ENCODE measurements at places on chromosomes 2 and 18.

DNA sequence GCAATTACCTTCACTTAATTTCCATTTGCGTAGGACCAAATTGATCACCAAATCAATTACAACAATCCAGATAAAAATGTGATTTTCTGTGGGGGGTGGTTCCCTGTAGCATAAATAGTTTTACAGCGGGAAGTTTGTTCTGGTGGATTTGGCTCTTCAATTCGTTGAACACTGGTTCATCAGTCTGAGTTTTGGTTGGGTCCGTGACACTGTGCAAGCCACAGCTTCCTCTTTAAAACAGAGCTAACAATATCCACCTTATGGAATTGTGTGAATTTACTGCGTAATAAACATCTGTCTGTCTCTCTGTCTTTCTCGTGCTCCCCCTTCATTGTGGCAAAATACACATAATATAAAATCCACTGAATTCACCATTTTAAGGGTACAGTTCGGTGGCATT, 310.8 kb downstream of the TGIF1 start:
- DNase-seq: no peak

DNA sequence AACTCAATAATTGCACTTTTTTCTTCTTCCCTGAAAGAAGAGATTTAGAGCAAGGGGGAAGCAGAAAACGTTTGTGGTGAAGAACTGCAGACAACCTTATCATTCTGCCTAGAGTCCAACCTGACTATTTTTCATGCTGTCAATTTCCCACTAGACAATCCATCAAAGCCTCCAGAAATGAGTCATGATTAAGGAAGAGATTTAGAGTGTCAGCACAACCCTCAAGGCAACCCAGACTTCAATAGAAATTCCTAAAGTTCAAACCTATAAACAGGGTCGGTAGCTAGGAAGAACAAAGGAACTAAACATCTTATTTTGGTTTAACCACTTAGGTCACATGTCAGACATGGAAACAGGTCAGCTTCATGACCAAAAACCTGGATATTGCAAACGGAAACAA, 86.9 kb downstream of the SLC25A12 start:
- no peak for DNase-seq

DNA sequence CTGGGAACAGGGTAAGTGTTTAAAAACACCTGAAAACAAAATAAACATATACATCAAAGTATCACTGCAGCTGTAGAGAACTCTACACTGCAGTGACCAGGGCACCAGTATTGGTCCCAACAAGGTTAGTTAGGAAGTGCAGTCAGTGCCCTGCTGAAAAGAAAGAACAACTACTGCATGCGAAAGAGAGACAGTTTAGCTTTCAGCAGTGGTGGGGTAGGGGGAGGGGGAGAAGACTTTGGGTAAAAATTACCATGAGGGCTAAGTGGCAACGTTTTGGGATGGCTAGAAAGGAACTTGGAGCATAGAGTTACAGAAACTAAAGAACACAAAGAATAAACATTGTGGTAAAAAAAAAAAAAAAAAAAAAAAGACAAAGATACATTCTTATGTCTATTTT, 112.1 kb downstream of the UPP2 start:
- no peak for DNase-seq

GRCh38 chr2:49265471-49265870, 111.2 kb upstream of the FSHR start:
- DNase-seq: no peak

DNA sequence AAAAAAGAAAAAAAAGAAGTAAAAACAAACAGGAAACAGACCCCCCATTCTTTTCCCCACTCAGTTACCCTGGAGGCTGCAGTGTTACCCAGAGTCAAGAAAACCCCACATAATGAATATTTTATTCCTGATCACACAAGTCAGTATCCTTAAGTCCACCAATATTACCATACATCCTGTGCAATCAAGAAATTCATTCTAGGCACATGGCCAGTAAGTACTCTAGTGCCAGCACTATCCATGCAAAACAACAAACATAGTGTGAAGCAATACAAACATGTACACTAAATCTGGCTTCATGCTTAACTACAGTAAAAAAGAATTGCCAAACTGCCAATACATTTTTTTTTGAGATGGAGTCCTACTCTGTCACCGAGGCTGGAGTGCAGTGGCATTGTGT, 111.6 kb downstream of the FAM168B start:
- DNase-seq: no peak

GRCh38 chr2:64298161-64298560, 153.9 kb upstream of the PELI1 start:
- DNase-seq: no peak

- DNase-seq: no peak
Observed at GRCh38 chr2:71613403-71613952, 160.1 kb downstream of the DYSF start.

DNA sequence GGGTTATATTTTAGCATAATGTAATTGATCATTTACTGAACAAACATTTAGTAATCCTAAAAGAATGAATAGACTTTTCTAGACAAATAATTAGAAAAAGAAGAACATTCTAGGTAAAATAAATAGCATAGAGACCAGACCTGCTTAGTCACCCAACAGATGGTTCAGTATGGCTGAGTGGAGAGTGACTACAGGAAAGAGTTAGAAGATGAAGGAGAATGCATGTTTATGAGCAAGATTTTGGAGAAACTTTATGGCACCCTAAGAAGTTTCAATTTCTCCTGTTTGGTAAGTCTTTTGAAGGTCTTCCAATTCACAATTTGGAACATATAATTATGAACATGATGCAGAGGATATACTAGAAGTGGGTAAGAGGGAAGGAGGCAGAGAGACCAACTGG, 32.9 kb downstream of the FAP start:
- DNase-seq: no peak

GRCh38 chr18:22167091-22167470, 2.3 kb upstream of the GATA6 start:
- DNase-seq: no peak

GRCh38 chr2:58594175-58594574, 353.1 kb upstream of the FANCL start:
- DNase-seq: peak; percentile 7

- no peak for DNase-seq
Observed at GRCh38 chr2:1446301-1446700, 33.0 kb downstream of the TPO start.

DNA sequence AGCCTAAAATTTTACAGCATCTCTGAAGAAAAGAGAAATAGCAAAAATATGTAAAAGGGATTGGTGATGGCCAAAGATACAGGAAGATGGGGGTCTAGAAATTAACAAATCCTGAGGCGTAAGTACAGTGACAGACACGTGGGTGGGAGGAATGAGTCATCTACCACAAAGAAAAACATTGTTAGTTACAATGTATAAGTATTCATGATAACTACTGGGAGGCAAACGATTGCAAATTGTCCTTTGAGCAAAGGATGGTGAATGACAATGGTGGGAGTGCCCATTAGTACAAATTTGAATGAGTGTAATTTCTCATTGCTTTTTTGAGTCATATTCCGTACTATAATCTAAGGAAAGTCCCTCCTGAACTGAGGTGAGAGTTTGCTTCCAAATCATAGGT, 809.0 kb upstream of the FAM98A start:
- DNase-seq: no peak

- DNase-seq: no peak
Observed at GRCh38 chr2:200322607-200323006, 16.1 kb downstream of the SPATS2L start.

GRCh38 chr2:85783796-85784195, 30.0 kb downstream of the ATOH8 start:
- DNase-seq: no peak

DNA sequence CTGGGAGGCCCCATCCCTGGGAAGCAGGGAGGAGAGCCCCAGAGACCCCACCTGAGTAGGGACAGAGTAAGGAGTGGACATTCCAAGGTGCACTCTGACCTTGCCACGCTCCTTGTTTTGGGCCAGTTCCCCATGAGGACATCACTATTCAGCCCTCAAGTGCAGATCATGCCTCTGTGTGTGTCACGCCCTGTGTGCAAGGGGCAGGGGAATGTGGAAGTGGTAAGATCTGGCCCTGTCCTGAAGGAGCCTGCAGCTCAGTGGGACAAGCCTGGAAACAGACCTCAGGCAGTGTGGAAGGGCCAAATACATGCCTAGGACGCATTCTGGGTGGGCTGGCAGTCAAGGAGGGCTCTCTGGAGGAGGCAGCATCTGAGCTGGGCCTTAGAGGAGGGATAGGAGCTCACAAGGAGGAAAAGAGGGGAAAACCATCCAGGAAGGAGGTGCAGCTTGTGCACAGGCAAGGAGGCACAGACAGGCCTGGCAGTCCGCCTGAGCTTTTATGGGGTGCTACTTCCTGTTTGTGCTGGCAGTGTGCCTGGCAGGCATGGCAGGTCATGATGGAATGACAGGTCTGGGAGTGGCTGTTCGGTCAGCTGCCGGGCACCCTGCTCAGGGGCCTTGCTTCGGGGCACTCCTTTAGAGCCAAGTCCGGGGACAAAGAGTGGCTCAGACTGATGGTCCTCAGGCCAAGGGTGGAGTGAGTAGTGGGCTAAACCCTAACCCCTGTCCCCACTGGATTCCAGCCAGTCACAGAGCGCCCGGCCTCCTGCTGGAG, 3.3 kb downstream of the KLHL30 start:
- DNase-seq: no peak

- no peak for DNase-seq
Observed at GRCh38 chr2:39772086-39772811, 6.8 kb downstream of the THUMPD2 start.

GRCh38 chr2:44450082-44450481, 88.3 kb downstream of the CAMKMT start:
- DNase-seq: no peak

DNA sequence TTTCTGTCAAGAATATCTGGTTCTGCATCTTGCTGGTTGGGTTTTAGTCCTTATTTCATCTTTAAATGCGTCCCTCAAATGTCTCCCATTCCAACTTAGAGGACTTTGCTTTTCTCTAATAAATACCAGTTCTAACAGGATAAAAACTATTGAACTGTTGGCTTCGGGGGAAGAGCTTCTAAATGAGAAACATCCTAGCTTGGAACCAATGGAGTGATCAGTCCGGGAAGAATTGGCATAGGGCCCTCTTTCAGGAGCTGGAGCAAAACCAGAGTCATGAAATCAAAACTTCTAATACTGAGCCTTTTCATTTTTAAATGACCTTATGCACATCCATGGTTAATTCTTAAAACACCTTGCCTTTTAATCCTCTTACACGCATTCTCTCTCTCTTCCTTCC, 401.6 kb upstream of the SMIM21 start:
- DNase-seq: no peak

- DNase-seq: no peak
Observed at GRCh38 chr2:70145851-70146739, 44.7 kb downstream of the C2orf42 start.

GRCh38 chr18:9822587-9823185, 63.1 kb upstream of the TXNDC2 start:
- DNase-seq: no peak

- no peak for DNase-seq
Observed at GRCh38 chr2:28338831-28339321, 53.8 kb upstream of the FOSL2 start.

DNA sequence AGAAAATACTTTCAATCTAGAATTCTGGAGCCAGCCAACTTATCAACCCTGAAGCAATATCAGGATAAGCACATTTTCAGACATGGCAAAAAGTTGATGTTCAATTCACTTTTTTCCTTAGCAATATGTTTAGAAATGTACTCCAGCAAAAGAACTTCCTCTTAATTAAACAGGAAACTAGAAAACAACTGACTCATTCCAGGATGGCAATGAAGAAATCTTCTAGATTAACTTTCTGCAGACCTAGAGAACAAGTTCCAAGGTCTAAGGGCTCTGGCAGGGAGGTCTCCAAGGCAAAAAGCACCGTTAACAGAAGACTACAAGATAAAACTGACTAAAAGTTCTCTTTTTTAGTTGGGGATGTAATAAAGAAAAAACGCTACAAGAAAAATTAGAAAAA, 69.2 kb upstream of the VWC2L start:
- no peak for DNase-seq

Data from DND-41 (cell line).